ENCODE measurements at places on chromosomes 5 and 9. TPM values are rescaled to one million over a fixed set of nuclear protein-coding genes. Genes with fewer than 3 reads are reported as not detected.

GRCh38 chr5:157471709-157472108, 11.7 kb downstream of the NIPAL4 start:
- H3K4me1 ChIP-seq = no peaks in the 10 kb centered on the region
- H3K27me3 ChIP-seq = no peaks in the 10 kb centered on the region
- H3K4me3 ChIP-seq = no peak overlapping the region
- H3K27ac ChIP-seq = no peak overlapping the region
- H3K36me3 ChIP-seq = no peaks in the 10 kb centered on the region

- no peak overlapping the region for H3K27ac ChIP-seq
- H3K36me3 ChIP-seq = peaks cover 3% of the 10 kb centered on the region
- no peaks in the 10 kb centered on the region for H3K27me3 ChIP-seq
- H3K4me3 ChIP-seq = no peak overlapping the region
- no peak for DNase-seq
- H3K4me1 ChIP-seq = no peaks in the 10 kb centered on the region
Observed at GRCh38 chr5:71651579-71651978, 64.4 kb downstream of the MCCC2 start.

DNA sequence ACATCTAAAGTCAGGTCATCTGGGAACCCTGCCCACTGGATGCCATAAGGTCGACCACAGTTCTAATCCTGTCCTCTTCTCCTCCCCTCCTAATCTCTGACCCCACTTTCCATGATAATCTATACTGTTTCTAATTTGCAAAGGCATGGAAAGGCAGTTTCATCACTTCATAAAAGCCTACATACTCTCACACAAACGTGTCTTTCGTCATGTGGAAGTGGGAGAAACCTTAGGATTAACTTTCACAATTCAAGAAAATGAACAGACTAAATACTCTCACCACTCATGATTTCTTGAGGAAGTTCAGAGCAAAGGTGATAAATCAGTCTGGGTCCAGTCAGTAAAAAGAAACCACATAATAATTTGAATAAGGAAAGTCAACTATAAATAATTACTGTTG, 5.5 kb downstream of the FANCC start:
- DNase-seq = no peak
- no peaks in the 10 kb centered on the region for H3K27me3 ChIP-seq
- H3K27ac ChIP-seq = no peak overlapping the region
- peaks cover 36% of the 10 kb centered on the region for H3K4me1 ChIP-seq

GRCh38 chr9:108535526-108535925, 320.3 kb downstream of the ACTL7B start:
- no peak overlapping the region for H3K4me3 ChIP-seq
- no peak overlapping the region for H3K27ac ChIP-seq
- no peak for DNase-seq
- no peaks in the 10 kb centered on the region for H3K27me3 ChIP-seq
- no peaks in the 10 kb centered on the region for H3K4me1 ChIP-seq

ECPAS gene
- total RNA-seq = 35.6 TPM

DNA sequence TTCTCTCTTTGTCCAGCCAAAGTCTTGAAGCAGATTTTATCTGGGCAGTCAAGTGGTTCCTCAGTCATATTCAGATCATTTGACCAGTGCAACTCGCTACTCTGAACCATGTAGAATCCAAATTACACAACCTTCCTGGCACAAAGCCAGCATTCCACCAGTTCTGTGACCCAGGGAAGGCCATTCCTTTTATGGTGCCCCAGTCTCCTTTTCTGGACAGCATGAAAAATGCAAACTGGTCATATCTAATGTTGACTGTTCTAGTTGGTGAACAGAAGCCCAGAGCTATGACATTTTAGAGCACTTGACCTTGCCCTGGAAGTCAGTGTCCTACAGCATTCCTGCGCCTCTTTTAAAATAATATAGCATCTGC, 364.6 kb downstream of the BRINP1 start:
- H3K27me3 ChIP-seq = no peaks in the 10 kb centered on the region
- DNase-seq = no peak
- no peaks in the 10 kb centered on the region for H3K4me1 ChIP-seq
- H3K36me3 ChIP-seq = no peaks in the 10 kb centered on the region

ATP10B gene
- total RNA-seq = 6.1 TPM

DNA sequence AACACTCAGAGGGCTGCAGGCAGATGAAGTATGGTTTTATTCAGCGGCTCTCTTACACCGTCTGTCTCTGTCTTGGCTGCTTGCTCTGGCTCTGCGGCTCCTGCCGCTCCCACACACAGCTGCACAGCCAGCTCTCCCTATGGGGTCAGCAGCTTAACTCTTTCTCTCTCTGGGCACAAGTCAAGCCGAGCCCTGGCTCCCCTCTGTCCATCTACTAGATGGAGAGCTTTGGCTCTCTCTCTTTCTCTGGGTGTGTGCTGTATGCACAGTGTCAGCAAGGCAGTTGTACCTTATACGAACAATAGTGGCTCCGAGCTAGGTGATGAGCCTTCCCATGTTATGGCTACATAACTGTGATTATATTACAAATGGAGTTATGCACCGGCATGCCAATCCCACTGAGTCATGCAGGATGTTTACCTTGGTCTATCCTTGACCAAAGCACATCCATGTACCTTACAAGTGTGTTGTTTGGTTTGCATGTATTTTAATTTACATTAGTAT, 19.3 kb upstream of the PPP2CA start:
- no peak overlapping the region for H3K4me3 ChIP-seq
- H3K27ac ChIP-seq = no peak overlapping the region
- DNase-seq = no peak
- H3K4me1 ChIP-seq = peaks cover 39% of the 10 kb centered on the region
- no peaks in the 10 kb centered on the region for H3K36me3 ChIP-seq

DNA sequence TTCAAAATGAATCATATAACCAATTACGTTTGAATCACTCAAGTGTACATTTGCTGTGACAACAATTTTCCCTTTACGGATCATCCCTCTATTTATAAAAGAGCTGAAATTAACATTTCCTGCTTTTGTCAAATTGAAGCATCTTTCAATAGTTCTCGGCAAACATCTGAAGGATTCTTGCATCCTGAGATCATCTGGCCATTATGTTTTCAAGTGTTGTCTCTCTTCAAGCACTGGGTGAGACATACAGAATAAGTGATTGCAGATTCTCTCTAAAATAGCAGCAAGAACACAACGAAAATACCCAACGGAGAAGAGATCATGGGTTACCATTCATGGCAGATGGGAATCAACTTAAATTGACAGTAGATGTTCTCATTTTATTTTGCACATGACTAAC, 283.4 kb upstream of the GRAMD2B start:
- no peak overlapping the region for H3K4me3 ChIP-seq
- no peak overlapping the region for H3K27ac ChIP-seq
- no peaks in the 10 kb centered on the region for H3K4me1 ChIP-seq
- H3K36me3 ChIP-seq = no peaks in the 10 kb centered on the region

IFNA13 gene
- not detected for total RNA-seq
